ENCODE measurements at places on chromosomes 3 and 15.

- DNase-seq: no peak
Observed at GRCh38 chr3:40631341-40631995, 106.7 kb downstream of the ZNF621 start.

DNA sequence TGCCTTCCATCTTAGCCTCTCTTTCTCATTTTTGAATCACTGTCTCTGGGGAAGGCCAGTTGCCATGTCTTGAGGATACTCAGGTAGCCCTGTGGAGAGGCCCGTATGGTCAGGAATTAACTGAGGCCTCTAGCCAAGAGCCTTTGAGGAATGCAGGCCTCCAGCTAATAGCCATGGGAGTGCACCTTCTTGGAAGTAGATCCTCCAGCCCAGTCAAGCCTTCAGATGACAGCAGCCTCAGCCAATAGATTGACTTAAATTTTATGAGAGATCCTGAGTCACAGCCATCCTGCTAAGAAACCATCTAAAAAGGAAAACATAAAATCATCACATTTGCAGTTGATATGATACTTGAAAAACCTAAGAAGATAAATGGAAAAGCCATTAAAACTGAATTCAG, 112.5 kb upstream of the BNIP2 start:
- DNase-seq: no peak

GRCh38 chr3:85288257-85288656, 329.5 kb downstream of the CADM2 start:
- DNase-seq: no peak

GRCh38 chr3:124063197-124063909, 71.4 kb upstream of the ROPN1 start:
- DNase-seq: no peak

DNA sequence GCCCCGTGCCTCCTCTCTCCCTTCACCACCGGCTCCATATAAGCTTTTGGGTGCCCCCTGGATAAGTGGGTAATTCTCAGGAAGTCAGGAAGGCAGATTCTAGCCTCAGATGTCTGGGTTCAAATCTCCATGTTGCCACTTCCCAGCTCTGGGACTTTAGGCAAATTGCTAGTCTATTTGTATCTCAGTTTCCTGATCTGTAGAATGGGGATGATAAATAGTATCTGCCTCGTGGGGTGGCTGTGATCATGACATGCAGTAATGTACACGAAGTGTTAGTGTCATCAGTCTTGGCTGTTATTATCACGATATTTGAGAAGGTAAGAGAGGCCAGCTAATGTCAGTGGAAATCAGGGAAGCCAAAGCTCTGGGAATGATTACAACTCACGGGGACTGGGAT, 43.3 kb downstream of the MUC4 start:
- DNase-seq: no peak

GRCh38 chr3:81743096-81744025, 18.1 kb downstream of the GBE1 start:
- no peak for DNase-seq

- no peak for DNase-seq
Observed at GRCh38 chr3:178217479-178217878, 318.8 kb upstream of the KCNMB2 start.
